ENCODE measurements at places on chromosomes 2 and 18. TPM values are rescaled to one million over a fixed set of nuclear protein-coding genes. Genes with fewer than 3 reads are reported as not detected.

The CYP26B1 gene
- not detected for total RNA-seq

The ELOA2 gene
- not detected for total RNA-seq

The ANKMY1 gene
- total RNA-seq, result 31.5 TPM

The MPHOSPH10 gene
- 25.5 TPM for total RNA-seq

The AMER3 gene
- total RNA-seq, result not detected

The FOXD4L1 gene
- total RNA-seq, result 0.18 TPM

The OSBPL1A gene
- 0.53 TPM for total RNA-seq

The RAD51AP2 gene
- not detected for total RNA-seq
